A673 (cell line): ENCODE measurements at places on chromosomes 7 and 10. TPM values are rescaled to one million over a fixed set of nuclear protein-coding genes. Genes with fewer than 3 reads are reported as not detected.

The UCMA gene
- total RNA-seq = not detected in 2 replicates

The GIMAP5 gene
- total RNA-seq = 0.58 TPM in 1 of 2 replicates, not detected in the other

The HOXA2 gene
- total RNA-seq = not detected in 2 replicates

The GOLGA7B gene
- total RNA-seq = 0.63 and 0.64 TPM in 2 replicates

The SRRT gene
- total RNA-seq = 257 and 277 TPM in 2 replicates

The ASB10 gene
- total RNA-seq = not detected in 2 replicates

The ZMYND11 gene
- total RNA-seq = 81.2 and 82.8 TPM in 2 replicates

The KCND2 gene
- total RNA-seq = not detected in 2 replicates
